Left colon (tissue), 2 donors: ENCODE measurements at places on chromosomes 16 and 17.

DNA sequence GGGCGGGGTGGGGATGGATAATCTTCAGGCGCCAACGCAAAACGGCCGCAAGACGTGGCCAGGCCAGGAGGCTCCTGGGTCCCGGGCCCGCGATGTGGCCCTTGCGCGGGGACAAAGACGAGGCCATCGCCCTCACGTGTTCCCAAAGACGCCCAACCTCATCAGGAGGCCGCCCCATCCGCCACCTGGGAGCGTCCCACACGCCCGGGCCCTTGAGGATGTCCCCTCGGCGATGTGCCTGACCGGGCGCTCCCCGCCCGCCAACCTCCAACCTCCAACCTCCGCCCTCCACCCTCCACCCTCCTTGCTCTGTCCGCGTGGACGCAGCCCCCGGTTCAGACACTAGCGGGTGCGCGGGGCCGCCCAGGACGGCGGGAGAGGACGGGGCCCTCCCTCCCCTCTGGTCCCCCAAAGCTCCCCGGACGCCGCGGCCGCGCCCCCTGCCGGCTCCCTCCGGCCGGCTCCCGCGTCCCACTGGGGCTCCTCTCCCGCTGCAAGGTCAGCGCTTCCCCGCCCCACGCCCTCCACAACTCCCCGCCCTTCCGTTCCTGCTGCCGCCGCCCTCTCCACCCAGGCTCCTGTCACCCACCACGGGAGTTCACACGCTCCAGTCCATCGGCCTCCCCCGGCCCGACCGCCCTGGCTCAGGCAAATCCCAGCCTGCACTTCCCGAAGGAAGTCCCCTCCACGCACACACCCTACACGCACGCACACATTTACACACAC lies 250.8 kb upstream of the RPL38 start:
- peak; percentile 66 for DNase-seq

DNA sequence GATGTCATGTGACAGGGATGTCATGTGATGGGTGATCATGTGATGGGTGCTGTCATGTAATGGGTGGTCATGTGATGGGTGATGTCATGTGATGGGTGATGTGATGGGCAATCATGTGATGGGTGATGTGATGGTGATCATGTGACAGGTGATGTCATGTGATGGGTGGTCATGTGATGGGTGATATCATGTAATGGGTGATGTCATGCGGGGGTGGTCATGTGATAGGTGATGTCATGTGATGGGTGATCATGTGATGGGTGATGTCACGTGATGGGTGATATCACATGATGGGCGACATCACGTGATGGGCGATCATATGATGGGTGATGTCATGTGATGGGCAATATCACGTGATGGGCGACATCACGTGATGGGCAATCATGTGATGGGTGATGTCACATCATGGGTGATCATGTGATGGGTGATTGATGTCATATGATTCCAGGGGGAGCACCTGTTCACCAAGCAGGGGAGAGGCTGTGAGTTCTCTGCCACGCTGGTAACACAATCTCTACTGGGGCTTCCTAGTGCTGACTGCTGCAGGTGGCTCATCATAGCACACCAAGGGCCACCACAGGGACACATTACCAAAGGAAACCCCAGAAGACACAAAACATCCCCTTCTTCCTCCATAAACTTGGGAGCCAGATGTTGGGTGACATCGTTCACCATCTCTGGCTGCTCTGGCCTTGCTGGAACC lies 16.5 kb downstream of the CD300LB start:
- no peak for DNase-seq

- DNase-seq, result no peak
Observed at GRCh38 chr16:51779240-51779639, 628.2 kb upstream of the SALL1 start.

- DNase-seq, result no peak
Observed at GRCh38 chr17:59346876-59347407, 15.5 kb downstream of the YPEL2 start.

DNA sequence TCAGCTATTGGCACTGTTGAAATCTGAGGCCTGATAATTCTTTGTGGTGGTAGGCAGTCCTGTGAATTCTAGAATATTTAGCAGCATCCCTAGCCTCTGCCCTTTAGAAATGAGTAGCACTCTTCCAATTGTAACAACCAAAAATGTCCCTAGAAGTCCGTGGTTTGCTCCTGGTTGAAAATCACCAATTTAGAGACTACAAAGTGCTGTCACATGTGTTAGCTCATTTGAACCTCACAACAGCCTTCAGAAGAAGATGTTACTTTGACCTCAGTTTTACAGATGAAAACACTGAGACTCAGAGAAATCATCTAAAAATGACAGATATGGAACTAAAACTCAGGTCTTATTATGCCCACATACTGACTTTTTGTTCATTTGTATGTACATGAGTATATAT lies 103.2 kb downstream of the TANC2 start:
- DNase-seq, result no peak

DNA sequence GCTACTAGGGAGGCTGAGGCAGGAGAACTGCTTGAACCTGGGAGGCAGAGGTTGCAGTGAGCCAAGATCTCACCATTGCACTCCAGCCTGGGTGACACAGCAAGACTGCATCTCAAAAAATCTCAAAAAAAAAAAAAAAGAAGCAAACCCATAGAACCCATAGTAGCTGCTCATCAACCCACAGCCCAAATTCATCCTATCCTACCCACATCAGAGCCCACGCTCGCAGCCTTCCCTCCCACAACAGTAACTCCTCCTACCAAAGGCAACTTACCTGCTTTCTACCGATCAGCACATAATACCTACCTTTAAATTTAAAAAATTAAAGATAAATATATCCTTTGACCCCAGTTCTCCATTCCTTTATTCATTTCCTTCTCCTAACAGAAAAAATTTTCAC lies 94.7 kb downstream of the GAS7 start:
- no peak for DNase-seq

GRCh38 chr17:21075739-21076085 lies 32.9 kb upstream of the USP22 start:
- DNase-seq, result no peak

DNA sequence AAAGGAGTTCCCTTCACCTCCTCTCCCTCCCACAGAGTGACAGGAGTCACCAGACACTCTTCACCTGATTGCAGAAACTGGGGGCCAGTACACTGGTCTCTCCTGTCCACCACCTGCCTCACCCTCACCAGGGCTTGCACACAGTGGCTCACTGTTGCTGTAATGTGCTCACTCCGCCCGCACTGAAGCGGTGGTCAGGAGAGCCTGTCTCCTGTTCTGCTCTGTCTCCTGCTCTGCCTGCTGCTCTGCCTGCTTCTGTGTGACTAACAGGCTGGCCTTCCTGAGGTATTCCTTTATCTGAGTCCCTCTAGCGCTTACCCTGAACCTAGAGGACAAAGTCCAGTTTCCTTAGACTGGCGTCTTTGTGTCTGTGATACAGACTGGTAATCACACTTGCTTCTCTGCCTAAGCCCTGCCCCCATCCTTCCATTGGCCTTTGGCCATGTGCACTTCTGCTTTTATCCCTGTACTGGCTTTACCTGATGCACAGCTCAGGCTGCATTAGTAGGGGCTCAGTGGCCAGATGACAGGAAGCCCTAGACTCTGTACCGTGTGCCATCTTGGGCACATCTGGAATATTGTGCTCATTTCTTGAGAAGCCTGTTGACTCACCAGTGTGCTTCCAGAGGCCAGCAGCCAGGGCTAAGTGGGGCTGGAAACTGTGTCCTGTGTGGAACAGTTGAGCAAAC lies 13.3 kb downstream of the PROCA1 start:
- DNase-seq, result peak; percentile 84

GRCh38 chr17:44589316-44590071 lies 32.2 kb downstream of the FZD2 start:
- DNase-seq, result no peak

GRCh38 chr17:170130-170670 lies 11.2 kb downstream of the DOC2B start:
- DNase-seq, result no peak

DNA sequence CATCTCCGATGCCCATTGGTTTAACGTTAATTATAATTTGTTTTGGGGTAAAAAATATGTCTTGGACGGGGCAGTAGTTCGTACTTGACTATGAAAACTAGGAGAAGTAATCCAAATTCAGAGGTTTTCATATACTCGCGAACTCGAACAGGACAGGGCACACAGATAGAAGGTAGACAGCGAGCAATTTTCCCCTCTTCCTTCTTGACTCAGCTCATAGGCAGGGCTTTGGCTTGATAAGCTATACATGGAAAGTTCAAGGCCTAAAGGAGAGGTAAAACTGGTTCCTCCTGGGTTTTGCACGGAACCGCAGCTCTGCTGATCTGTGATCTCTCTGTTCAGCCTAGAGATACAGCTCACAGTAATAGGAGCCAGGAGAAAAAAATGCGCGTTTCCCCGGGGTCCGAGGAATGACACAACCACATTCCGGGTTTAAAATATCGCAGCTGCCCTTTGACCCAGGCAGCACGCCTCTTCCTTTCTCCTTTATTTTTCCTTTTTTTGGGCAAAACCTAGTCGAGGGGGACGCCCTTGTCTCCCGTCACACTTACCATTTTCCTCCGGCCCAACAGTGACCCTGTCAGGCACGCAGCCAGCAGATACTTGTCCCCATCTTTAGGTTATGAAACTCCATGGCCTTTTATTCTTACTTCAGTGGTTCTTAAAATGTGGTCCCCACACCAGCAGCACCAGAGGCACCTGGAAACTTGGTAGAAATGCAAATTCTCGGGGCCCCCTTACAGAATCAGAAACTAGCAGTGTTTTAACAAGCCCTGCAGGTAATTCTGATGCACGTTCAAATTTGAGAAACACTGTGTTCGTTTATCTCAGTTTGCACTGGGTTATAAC lies 1.7 kb upstream of the LASP1 start:
- no peak for DNase-seq

DNA sequence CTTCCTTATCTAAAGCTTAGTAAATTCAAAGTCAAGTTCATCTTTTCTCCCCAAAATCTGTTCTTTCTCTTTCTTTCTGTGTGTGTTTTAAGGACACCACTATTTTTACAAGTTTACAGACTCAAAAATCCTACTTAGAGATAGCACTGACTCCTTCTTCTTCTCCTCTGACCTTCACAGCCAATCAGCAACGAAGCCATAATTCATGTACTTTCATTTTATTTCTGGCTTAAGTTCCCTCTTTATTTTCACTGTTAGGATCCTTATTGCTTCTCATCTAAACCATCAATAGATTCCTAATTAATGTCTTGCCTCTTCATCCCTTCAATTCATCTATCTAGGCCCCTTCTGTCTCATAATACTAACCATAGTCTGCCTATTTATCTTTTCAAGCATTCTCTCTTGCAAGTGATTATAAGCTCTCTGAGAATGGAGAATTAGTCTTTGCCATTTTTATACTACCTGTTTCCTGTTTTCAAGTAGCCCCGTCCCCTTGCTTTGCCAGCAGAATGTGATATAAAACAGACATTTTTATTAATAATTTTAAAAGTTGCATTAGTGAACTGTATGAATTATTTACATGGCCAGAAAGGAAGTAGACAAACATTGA lies 27.0 kb downstream of the CDC27 start:
- DNase-seq, result no peak

GRCh38 chr17:48374650-48375230 lies 55.3 kb downstream of the SKAP1 start:
- peak; percentile 49 for DNase-seq

GRCh38 chr16:25344006-25344405 lies 86.4 kb upstream of the ZKSCAN2 start:
- DNase-seq, result no peak

- DNase-seq, result no peak
Observed at GRCh38 chr16:88814144-88814502, 2.4 kb upstream of the APRT start.

DNA sequence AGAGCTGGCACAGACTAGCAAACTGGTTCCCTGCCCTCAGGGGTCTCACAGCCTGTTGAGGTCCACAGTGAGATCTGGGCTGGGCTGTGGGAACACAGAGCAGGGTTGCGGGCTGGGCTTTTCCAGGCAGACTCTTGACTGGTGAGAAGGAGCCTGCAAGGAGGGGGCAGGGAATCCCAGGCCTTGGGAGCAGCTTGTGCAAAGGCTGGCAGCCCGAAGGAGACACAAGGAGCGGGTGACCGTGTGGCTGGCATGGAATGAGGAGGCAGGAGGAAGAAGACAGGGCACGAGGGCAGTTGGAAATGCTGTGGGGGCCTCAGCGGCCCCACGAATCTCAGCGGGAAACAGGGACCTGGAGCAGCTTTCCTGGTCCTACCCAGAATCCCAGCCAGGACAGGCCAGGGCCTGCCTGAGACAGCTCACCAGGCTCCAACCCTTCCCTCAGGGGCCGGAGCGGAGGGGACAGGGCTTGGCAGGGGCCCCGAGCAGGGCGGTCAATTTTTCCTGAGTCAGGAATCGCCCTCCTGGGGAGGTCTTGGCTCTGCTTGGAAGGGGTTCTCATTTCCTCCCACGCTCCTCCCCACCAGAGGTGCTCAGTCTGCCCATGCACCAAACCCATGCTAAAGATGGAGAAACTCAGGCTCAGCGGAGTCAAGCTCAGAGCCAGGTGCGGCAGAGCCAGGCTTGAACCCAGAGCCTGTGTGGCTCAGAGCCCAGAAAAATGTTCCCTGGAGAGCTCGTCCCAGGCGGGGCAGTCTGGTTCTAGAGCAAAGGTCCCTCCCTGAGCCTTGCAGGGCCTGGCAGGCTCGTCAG lies 9.2 kb upstream of the SNN start:
- no peak for DNase-seq

- DNase-seq, result no peak
Observed at GRCh38 chr17:80511222-80512180, 33.1 kb upstream of the RPTOR start.

- no peak for DNase-seq
Observed at GRCh38 chr16:58119509-58119845, 9.7 kb downstream of the CFAP20 start.

GRCh38 chr17:15092762-15093161 lies 172.4 kb downstream of the PMP22 start:
- no peak for DNase-seq

GRCh38 chr16:11534262-11534661 lies 52.5 kb downstream of the LITAF start:
- no peak for DNase-seq

- no peak for DNase-seq
Observed at GRCh38 chr16:46812781-46813540, 18.0 kb downstream of the C16orf87 start.
